ENCODE measurements at places on chromosomes 2 and 18.

GRCh38 chr2:161857920-161858319 lies 216.1 kb downstream of the DPP4 start:
- no peak for DNase-seq

GRCh38 chr2:100845141-100845991 lies 25.4 kb downstream of the NPAS2 start:
- no peak for DNase-seq

GRCh38 chr2:74979844-74980243 lies 21.4 kb downstream of the POLE4 start:
- DNase-seq, result no peak

DNA sequence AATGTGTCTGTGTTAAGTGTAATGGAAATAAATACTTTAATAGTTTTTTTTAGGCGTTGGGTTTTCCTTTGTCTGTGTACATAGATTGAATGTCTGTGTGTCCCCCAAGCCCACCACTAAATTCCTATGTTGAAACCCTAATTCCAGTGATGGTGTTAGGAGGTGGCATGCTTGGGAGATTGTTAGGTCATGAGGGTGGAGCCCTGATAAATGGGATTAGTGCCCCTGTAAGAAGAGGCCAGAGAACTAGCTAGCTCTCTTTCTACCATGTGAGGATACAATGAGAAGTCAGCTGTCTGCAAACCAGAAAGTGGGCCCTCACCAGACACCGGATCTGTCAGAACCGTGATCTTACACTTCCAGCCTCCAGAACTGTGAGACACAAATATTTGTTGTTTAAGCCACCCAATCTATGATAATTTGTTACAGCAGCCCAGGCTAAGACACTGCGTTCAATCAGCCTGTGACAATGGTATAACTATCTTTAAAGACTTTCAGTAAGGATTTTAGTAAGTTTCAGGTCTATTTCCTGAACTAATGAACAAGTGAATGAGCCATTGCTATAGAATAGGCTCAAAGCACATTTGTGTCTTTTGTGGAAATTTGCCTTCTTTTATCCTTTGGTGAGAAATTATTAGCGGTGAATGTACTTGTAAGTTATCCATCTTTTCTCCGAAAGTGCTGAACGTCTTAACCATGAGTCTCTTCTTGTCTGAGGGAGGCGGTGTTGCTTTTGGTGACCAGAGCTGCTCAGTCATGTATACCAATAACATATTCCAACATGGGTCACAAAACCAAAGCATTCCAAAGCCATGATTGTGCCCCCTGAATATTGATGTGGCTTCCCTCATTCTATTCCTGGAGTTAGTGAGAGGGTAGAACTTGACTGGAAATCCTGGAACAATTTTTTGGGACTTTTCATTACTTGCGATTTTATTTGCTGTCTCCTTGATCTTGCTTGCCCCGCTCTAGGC lies 29.6 kb upstream of the IL1R1 start:
- no peak for DNase-seq

GRCh38 chr2:100953406-100954043 lies 48.6 kb upstream of the RPL31 start:
- no peak for DNase-seq

- DNase-seq, result no peak
Measured at GRCh38 chr2:158079672-158080071, 22.0 kb upstream of the UPP2 start.

- DNase-seq, result no peak
Measured at GRCh38 chr2:12032398-12032797, 286.0 kb downstream of the LPIN1 start.

- DNase-seq, result no peak
Measured at GRCh38 chr2:3864943-3865865, 161.8 kb downstream of the DCDC2C start.

DNA sequence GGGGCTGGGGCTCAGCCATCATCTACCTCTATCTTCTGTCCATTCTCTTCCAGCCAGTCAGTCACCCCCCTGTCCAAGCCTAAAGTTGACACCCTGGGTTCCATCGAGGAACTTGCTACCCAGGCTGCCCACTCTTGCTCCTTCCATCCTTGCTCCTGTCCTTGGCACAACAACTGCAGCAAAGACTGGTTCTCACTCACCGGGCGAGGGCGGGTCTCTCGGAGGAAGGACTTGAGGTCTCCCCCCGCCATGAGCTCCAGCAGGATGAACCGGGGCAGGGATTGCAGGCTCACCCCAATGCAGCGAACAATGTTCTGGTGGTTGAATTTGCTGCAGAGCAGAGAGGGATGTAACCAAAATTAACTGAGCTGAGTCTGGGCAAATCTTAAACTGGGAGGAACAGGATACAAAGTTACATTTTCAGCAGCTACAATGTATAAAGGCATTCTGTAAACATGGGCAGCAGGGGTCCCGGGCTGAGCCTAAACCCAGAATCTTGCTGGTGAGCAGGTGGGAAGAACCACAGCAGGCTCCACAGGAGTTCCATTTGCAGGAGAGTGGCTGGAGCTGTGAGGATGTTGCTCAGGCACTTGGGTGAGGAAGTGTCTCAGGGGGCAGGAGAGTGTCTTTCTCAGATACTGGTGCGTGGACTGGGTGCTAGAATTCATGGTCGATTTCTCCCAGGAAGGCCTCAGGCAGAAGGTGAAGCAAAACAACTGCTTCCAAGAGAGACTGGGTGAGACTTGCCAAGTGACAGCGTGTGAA lies 105.5 kb downstream of the CLIP4 start:
- DNase-seq, result no peak

DNA sequence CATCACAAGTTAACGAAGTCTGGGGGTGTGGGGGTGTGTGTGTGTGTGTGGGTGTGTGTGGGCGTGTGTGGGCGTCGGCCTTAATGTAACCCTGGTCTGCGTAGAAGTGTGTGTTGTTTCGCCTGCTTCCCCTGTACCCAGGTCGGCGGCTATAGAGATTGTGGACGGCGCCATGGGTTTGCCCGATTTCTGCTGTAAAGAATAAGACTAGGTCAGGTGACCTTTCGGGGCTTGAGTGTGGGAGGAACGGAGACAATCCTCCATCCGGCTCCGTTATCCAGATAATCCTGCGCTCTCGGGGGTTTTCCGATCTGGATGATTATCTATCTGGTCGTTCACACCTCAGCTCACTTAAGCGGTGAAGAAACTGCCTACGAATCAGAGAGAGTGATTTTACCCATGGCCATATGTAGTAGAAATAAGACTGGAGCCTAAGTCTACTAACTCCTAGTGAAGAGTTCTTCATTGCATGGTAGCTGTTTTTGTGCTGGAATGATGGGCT lies 543 bp downstream of the HADHB start:
- DNase-seq, result peak; percentile 54

DNA sequence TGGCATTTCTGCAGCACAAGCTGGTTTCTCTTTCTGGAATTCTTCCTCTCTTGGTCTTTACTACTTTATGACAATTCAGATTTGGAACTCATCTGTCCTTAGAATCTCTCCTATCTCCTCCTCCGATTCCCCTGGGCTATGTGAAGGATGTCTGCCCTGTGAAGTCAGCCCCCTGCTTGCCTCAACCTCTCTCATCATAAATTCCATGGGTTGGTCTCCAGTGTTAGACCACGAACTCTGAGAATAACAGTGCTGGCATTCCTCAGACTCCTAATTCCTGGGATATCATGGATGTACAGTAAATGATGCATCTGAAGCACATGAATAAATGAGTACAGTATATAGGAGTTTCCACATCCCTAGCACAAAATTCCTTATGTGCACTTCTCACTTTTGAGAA lies 21.0 kb upstream of the CYRIA start:
- no peak for DNase-seq

DNA sequence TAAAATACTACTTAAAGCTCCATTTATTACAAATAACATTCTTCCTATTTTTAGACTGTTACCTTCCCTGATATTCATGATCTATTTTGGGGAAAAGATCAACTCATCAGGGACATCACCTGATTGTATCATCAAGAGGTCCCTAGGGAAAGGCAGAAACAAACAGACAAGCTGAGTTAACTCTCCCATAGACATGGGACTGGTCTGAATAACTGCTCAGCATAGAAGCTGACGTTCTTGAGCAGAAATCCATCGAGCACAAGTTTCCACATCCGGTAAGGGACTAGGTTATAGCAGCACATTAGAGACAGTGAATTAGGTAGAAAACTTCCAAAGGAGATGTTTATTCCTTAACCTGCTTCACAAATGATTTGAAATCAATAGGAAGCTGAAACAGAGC lies 1100.4 kb upstream of the SLC39A10 start:
- no peak for DNase-seq

GRCh38 chr18:6652098-6652497 lies 77.4 kb upstream of the ARHGAP28 start:
- DNase-seq, result no peak

- no peak for DNase-seq
Measured at GRCh38 chr18:32884543-32884942, 111.7 kb upstream of the KLHL14 start.

DNA sequence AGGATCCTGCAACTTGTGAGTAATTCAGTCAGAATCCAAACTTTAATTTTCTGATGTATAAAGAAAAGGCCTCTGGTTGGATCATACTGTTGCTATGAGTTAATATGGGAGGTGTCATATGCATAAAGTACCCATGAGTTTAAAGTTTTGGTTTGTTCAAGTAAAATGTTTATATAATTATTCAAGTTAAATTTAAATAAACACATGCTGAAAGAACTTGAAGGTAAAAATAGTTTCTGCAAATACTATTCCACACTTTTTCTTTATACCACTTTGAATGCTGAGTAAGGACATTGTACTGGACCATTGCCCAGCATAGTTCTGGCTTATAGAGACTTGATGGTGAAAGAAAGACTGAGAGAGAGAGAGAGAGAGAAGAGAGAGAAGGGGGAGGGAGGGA lies 30.7 kb downstream of the PKP4 start:
- DNase-seq, result no peak

DNA sequence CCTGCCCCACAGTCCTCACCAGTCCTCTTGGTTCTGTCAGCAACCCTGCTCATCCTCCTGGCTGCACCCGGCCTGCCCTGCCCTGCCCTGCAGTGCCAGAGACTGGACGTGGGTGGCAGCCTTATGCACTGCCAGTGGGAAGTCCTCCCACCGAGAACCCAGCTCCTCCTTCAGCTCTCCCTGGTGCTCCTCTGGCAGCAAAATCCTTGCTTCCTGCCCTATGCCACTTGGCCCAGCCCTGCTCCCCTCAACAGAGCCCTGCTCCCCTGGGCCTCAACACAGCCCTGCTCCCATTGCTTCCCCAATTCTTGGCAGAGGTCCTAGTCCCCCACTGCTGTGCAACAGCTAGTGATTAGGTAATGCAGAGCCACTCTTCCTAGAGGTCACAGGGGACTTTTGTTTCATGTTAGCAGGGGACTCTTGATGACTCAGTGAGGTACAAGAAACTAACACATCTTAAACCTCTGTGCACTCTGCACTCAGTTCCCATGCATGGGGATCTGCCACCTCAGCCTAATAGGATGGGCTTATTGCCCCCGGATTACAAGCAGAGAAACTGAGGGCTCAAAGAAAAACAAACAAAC lies 58.0 kb upstream of the EDAR start:
- DNase-seq, result no peak

- DNase-seq, result no peak
Measured at GRCh38 chr18:36572135-36572856, 256.5 kb downstream of the TPGS2 start.

- DNase-seq, result no peak
Measured at GRCh38 chr18:73933685-73934084, 213.9 kb downstream of the FBXO15 start.

GRCh38 chr2:12155303-12156051 lies 409.0 kb downstream of the LPIN1 start:
- no peak for DNase-seq

- no peak for DNase-seq
Measured at GRCh38 chr18:55509631-55510324, 78.2 kb downstream of the TCF4 start.

- DNase-seq, result peak; percentile 19
Measured at GRCh38 chr2:113136828-113137775, 9.7 kb downstream of the IL1RN start.

DNA sequence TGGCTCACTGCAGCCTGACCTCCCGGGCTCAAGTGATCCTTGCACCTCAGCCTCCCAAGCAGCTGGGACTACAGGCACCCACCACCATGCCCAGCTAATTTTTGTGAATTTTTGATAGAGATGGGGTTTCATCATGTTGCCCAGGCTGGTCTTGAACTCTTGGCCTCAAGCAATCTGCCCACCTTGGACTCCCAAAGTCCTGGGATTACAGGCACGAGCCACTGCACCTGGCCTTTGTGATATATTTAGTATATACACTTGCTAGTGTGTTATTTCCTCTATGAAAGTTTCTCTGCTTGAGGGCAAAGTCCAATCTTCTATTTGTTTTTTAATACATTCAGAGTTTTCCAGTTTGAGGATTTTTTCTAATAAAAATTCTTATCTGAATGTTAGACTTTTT lies 119.3 kb downstream of the GALNT3 start:
- DNase-seq, result no peak

GRCh38 chr18:25675123-25675850 lies 323.3 kb upstream of the ZNF521 start:
- DNase-seq, result no peak

DNA sequence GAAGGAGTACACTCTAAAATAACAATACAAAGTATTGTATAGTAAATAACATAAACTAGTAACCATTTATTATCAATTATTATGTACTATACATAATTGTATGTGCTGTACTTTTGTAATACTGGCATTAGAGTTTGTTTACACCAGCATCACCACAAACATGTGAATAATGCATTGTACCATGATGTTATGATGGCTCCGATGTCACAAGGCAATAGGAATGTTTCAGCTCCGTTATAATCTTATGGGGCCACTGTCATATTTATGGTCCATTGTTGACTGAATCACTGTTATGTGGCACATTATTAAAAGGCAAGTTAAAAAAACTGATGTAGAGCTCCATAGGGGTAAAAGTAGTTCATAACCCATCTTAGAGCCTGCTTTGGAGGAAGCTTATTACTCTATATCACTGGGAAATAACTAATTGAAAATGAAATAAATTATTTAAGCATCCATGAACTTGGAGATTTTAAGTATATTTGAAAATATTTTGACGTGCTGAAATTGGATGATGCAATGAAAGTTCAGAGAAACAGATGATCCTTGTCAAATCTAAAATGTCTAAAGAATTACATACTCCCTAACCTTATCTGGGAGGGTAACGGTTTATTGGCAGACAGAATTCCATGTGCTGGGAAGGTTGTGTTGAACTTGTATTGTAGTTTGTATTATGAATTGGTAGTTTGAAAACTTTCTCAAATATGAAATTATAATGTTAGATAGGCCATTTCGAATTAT lies 2.4 kb downstream of the SKA1 start:
- no peak for DNase-seq

- no peak for DNase-seq
Measured at GRCh38 chr2:96918092-96918753, 48.3 kb upstream of the SEMA4C start.

GRCh38 chr2:197969391-197969893 lies 165.0 kb downstream of the PLCL1 start:
- no peak for DNase-seq

DNA sequence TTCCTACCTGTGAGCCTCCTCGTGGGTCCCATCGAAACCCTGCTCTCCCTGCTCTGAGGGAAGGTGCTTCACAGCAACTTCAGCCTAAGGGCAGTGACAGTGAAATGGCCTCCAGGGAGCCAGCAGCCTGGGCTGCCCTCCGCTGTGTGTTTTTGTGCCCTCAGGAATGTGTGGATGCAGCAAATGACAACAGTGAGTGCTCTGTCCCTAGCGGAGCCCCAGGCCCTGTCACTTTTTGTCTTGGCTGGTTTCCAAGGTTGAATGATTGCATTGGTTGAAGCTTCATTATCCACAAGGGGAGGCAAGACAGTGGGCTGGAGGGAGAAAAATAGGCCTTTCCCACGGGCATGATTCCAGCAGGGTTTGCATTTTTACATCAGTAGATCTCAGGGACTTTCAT lies 42.9 kb downstream of the STON1 start:
- DNase-seq, result no peak

GRCh38 chr2:71995067-71995665 lies 152.5 kb downstream of the CYP26B1 start:
- no peak for DNase-seq

All from activated CD4-positive, alpha-beta T cell treated with anti-CD3 and anti-CD28 coated beads, Interleukin-2, amount 50 U/mL, for 4 hours (primary cell).